ENCODE measurements at places on chromosomes 1 and 21. TPM values are rescaled to one million over a fixed set of nuclear protein-coding genes. Genes with fewer than 3 reads are reported as not detected.

The RGS8 gene
- 7.8 TPM for total RNA-seq

The CRB1 gene
- total RNA-seq = 27.5 TPM

The PLPPR5 gene
- total RNA-seq = 76.6 TPM

The PPCS gene
- 16.7 TPM for total RNA-seq

DNA sequence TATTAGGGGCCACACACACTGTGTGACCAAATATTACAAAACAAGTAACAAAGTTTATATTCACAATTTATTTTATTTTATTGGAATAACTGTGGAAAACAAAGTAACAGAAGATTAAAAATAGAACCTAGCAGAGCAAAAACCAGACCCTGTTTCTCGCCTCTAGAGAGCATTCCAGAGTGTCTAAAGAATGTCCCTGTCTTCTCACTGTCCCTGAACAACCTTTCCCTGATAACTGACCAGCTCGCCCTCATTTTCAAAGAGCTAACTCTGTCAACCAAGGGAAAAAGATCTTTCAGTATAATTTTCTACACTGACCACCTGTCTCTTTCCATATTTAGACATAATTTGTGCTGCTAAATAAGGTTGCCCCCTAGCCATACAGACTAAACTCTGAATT is 646.9 kb downstream of the USP25 start:
- DNase-seq = no peak

DNA sequence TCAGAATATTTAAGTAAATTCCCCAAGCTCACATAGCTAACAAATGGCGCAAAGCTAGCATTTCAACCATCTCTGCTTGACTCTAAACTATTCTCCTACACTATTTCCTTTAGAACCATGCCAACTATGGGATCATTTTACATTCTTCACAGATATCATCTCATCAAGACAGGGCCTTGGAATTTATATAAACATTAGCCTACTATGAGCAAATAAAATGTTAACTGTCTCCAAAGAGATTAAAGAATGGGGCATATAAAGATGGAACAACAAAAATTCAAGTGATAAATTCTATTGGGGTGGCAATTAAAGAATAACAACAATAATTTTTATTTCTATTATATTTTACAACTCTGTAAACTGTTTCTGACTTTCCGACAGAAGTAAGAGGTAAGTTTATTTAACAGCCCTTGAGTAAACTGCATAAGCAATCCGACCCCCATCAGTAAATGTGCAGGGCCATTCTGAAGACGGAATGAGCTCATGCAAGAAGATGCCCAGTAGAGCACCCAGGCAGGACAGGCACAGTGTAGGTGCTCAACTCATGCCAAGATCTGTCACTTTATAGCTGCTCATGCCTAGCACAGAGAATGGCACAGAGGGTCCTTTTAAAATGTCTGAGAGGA is 261.9 kb downstream of the VAV3 start:
- no peak for DNase-seq

DNA sequence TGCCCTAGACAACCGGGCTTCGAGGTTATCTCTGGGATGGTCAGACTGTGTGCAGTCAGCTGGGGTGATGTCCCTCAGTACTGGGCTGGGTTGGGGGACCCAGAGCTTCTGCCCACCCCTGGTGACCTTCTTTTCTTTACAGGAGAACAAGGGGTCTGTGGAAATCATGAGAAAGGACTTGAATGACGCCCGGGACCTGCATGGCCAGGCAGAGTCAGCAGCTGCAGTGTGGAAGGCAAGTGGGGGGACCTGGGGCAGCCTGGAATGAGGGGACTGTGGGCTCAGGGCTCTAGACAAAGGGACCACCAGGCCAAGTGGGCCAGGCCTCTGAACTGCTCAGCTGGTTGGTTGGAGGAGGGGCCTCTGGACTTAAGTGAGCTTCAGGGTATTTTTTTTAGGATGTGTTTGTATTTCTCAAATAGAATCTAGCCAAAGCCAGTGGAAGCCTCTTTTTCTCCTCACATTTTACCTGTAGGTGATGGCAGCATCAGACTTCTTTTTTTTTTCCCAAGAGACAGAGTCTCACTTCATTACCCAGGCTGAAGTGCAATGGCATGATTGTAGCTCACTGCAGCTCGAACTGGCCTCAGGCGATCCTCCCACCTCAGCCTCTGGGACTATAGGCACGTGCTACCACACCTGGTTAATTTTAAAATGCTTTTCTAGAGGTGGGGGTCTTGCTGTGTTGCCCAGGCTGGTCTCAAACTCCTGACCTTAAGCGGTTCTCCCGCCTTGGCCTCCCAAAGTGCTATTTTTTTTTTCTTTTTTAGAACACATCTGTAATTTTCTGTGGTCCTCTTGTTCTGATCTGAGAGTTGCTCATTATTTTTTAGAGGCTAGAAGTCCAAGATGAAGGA is 1.9 kb downstream of the RNF187 start:
- no peak for DNase-seq

DNA sequence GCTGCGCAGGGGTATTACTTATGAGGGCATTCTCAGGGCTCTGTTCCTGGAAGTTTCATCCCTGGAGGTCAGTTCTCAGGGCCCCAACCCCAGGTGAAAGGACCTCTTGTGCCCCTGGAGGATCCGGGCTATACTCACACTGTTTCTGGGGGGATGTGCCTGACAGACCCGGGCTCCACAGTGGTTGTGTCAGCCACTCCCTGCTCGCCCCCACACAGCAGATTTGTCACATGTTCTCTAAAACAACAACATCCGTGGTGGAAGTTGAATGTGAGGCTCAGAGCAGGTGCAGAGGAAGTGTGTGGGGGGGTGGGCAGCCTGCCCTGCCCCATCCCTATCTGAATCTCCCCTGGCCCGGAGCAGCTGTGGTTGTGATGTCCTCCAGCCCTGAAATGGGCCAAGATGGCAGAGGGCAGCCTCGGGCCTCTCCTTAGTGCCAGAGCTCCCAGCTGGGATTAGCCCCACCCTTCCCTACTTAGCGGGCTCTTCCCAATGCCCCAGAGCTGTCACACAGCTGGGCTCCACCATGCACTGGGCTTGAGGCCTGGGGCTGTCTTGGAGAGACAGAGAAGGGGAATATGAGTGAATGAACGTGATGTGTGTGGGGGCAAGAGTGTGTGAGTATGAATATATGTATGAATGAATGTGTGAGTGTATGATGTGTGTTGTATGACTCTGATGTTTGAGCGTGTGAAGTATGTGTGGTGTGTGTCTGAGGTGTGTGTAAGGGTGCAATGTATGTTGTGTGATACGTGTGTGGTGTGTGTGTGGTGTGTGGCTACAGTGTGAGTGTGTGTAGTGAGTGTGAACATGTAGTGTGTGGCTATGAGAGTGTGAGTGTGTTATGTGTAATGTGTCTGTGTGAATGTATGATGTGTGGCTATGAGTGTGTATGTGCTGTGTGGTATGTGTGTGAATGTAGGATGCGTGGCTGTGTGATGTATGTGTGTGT is 1.5 kb upstream of the FCMR start:
- DNase-seq = no peak

GRCh38 chr21:44539991-44540666 is at the start of gene KRTAP10-1:
KRTAP10-1 (minus strand) TSS chr21:44540195; CDS start chr21:44540150, 45 bp downstream.
- DNase-seq = no peak

DNA sequence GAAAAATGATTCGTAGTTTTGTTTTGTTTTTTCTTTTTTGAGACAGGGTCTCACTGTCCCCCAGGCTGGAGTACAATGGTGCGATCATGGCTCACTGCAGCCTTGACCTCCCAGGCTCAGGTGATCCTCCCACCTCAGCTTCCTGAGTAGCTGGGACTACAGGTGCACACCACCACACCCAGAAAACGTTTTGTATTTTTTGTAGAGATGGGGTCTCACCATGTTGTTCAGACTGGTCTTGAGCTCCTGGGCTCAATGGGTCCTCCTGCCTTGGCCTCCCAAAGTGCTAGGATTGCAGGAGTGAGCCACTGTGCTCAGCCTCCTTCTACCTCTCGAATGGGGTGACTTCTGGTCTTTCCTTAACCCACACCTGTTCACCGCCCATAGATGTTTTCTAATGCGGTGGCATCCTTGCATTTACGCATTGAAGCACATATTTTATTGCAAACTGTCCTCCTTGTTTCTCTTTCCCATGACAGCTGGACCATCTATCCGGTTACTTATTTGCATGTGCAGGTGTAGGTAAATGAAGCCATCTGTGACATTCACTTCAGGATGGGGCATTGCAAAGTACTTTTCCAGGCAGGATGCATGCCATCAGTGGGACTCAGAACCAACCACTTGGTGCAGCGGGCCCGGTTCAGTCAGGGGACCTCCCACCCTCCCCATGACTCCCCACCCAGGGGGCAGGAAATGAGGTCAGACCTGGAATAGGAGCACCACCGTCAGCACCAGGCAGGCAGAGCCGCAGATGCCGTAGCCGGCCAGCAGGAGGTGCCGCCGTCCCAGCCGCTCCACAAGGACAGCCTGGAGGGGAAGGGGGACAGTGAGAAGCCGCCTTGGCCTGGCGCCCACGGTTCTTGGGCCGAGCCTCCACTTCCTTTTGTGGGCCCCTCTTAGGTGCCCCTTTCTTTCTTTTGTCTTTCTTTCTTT is 16.5 kb downstream of the SLC2A7 start:
- DNase-seq = no peak

DNA sequence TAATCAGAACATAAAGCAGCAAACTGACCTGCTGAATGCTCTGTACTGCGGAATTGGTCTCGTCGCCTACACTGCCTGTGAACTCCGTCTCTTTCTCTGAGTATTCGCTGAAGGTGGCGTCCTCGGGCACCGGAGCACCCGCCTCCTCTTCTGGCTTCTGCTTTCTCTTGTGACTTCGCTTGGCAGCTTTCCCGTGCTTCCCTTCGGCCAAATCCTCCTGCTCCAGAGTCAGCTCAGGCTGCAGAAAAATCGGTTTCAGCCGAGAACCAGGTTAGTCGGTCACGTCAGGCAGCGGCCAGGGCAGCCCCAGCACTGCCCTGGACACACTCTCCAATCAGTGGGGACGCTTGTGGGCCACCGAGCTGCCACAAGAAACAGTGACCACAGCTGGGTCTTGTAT is 35.8 kb upstream of the RIPK4 start:
- peak; percentile 44 for DNase-seq

All from occipital lobe (tissue), 3 donors.